ENCODE measurements at places on chromosomes 3 and 15.

DNA sequence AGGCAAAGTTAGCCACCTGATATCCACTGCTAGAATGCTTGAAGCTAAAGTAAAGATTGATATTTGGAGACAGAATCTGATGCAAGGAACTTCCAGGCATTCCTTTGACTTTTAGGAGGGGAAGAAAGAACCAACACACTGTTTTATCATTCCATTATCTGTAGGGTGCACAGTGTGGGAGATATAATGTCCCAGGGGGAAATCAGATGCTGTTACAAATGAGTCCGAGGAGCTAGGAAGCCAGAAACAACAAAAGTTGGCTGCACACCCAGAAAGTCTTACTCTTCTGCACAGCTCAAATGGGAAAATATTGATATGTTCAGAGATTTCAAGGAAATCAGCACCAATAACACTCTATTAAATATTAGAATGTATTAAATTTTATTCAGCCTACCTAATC, 113.6 kb upstream of the ROBO1 start:
- no peak for DNase-seq

GRCh38 chr15:73957276-73957675, 31.0 kb downstream of the LOXL1 start:
- no peak for DNase-seq

GRCh38 chr15:61011576-61012336, 217.3 kb downstream of the RORA start:
- DNase-seq: no peak

DNA sequence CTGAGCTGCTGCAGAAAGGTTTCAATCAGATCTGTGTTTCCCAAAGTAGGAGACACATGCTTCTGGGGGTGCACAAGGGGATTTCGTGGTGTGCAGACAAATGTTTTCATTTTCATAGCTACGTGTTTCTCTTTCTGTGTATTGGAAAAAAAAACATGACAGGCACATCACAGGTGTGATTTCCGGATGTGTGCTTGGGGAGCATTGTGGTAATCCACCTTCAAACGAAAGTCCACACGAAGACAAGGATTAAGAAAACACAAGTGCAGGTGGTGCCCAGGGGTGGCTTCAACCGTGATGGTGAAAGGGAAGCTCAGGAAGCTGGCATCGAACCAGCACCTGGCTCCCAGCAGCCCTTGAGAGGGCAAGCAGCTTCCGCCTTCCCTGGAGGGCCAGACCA, 164.6 kb upstream of the LINGO1 start:
- no peak for DNase-seq

DNA sequence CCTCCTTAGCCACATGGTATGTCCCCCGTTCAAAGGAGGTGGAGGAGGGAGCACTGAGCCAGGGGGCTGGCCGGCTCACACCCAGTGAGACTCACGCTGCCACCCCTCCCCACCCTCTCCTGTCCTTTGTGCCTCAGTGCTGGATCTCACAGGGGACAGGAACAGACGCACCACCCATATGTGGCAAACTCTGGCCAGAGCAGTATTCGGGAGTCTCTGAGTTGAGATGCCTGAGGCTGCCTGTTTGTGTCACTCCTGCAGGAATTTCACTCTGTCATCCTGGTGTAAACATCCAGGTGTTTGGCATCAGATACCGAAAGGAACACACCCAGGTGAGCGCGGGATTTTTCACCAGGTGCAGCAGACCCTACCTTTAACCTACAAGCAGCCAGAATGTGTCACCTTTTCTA, 25.7 kb downstream of the RGMA start:
- DNase-seq: no peak

- DNase-seq: no peak
These were observed 219.9 kb downstream of the GAP43 start for GRCh38 chr3:115843206-115843605.

DNA sequence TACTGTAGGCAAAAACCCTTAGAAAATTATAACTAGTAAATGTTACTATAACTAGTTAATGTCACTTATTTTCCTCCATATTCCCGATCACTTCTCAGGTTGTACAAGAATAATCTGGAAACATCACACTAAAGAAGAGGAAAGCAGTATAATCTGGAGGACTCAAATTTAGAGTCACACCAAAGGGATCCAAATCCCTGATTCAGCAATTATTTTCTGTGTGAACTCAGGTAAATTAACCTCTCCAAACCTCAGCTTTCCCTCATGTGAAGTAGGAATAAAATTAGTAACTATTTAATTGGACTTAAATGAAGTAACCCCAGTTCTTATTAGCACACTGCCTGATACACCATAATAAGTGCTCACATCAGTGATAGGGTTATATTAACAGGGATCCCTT, 170.1 kb upstream of the NECTIN3 start:
- DNase-seq: no peak

DNA sequence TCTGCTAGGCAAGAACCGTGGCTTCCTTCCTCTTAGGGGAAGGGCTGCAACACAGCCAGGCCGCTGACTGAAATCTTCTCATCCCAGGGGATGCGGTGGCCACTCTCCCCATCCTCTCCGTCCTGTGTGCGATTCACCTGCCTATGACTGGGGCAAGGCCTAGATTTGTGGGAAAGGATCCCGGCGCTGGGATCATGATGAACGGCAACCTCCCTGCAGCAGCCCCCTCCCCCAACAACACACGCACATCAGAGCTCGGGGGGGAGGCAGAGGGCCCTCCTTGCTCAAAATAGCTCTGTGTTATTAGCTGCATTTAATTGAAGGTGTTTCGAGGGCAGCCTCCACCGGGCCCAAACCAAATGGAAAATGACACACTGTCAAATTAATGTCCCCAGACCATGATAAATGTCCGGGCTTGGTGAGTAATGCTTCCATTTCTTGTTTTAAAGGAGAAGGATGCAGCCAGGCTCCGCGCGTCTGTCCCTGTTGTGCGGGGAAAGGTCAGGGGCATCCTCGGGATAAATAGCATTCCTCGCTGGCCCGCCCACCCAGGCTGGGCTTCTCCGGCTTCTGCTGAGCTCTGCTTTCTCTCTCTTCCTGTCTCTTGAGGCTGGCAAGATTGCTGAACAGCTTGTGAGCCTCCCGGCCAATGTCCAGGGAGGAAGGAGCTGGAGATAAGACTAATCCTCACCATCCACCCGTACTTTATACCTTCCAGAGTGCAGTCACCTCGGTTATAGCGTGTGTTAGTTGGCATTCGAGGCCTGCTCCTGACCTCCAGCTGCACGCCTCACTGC, 56.4 kb upstream of the TLE3 start:
- no peak for DNase-seq

DNA sequence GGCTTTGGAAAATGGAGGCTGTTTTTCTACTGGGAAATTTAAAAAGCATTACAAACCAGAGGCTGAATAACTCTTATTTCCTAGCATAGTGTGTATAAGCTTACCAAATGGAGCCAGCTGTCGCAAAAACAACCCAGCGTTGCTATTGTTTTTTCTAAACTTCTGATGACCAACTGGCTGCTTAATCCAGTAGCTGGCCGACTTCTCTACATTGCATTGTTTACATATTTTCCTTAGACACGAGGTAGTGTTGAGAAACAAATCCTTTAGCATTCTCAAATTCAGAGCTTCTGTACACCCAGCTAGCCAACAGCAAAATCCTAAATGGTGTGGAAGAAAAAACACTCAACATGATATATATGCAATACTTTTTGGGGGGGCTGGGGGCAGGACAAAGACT, 161.0 kb upstream of the ADAMTS9 start:
- no peak for DNase-seq
